ENCODE measurements at places on chromosomes 13 and 19.

GRCh38 chr19:30423481-30423880 is 51.3 kb downstream of the ZNF536 start:
- no peak for DNase-seq

DNA sequence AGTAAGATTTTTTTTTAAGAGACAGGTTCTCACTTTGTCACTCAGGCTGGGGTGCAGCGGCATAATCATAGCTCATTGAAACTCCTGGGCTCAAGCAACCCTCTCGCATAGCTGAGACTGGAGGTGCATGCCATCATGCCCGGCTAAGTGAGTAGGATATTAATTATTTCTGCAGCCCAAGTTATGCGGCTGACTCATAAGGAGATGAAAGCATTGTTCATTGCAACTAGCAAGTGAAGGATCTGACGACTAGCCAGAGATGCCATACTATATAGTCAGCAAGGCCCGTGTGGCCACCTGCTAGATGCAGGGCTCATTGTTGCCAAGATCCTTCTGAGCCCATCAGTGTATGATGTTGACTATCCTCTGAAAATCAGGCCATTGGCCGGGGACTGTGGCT is 45.2 kb downstream of the ABCC4 start:
- DNase-seq = no peak

DNA sequence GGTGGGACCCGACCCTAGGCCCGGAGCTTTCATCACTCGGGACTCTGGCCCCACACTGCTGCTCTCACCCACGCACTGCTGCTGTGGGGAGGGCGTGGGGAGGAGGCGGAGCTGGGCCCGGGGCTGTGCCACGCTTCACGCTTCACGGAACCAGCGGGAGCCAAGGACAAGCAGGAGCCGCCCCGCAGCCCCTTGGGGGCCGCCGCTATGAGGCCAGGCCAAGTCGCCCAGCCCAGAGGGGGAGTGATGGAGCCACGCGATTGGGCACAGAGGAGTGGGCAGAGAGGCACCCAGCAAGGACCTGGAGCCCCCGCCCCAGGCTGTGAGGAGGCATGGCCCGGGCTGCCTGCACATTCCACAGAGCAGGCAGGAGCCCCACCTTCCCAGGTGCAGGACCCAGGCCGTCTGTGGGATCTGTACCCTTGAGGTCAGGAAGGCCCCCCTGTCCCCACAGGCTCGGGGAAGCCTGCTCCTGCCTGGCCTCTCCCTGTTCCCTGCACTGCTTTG is 10.2 kb upstream of the SUPT20H start:
- DNase-seq = no peak

GRCh38 chr13:27349458-27349857 is 75.0 kb upstream of the GTF3A start:
- DNase-seq = no peak

DNA sequence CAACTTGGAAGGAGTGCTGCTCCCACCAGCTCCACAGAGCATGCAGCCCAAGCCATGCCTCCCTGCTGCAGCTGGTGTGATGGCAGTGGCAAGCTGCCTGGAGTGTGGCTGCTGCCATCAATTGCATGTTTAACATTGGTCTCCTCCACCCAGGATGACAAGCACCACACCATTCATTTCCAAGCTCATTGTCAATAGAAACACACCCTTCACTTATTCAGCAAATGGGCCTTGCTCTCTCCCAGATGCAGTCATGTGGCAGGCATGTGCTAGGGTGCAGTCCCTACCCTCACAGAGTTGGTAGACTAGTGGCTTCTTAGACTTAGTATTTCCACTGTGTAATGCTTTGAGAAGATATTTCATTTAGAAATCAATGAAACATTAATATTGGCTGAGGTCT is 70.8 kb upstream of the FGF14 start:
- DNase-seq = no peak

DNA sequence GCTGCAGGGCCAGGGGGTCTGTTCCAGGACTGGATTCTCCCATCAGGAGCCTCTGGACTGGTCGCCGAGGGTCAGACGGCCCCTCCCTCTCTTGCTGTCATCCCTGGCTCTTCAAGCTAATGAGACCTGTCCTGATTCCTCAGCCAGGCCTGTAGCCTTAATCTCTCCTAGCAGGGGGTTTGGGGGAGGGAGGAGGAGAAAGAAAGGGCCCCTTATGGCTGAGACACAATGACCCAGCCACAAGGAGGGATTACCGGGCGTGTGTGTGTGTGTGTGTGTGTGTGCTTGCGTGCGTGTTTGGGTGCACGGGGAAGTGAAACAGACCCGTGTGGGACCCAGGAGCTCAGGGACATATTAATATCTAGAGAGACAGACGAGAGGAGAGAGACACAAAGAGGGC is 1.9 kb upstream of the CRX start:
- no peak for DNase-seq

DNA sequence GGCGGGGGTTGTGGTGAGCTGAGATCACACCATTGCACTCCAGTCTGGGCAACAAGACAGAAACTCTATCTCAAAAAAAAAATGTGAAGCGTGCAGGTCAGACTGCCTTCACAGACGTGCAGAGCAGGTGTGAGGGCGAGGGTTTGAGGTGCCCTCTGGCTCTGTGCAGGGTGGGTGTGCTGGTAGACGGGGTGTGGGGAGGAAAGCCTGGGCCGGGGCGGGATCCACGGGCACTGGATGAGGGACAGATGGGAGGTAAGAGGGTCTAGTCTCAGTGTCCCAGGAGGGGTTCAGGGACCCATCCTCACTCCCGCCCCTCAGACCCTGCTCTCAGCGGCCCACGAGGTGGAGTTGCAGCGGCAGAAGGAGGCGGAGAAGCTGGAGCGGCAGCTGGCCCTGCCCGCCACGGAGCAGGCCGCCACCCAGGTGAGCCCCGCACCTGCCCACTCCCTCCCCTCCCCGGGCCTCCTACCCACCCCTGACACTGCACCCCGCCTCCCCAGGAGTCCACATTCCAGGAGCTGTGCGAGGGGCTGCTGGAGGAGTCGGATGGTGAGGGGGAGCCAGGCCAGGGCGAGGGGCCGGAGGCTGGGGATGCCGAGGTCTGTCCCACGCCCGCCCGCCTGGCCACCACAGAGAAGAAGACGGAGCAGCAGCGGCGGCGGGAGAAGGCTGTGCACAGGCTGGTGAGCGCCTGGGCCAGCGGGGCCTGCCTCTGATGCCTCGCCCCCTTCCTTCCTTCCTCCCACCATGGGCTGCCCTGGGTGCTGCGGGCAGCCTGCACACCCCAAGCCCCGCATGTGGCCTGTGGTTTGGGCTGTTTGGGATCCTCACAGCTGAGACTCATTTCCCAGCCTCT is 9.1 kb downstream of the NOP53 start:
- DNase-seq = no peak

DNA sequence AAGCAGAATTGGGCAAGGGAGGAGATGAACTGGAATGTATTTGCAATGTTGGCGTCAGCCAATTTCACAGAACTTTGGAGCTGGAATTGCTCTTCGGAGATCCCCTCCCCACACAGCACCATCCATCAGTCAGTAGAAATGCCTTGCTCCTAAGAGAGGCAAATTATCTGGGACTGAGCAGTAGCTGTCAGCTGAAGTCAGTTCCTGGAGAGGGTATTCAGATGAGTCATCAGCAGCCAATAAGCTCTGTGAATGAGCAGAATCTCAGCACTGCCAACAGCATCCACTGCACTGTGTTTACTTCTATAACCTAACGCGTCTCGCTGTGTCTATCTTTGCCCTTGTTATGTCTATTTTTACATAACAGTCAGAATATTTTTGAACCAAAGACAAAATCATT is 213.7 kb downstream of the SLITRK5 start:
- DNase-seq = no peak

DNA sequence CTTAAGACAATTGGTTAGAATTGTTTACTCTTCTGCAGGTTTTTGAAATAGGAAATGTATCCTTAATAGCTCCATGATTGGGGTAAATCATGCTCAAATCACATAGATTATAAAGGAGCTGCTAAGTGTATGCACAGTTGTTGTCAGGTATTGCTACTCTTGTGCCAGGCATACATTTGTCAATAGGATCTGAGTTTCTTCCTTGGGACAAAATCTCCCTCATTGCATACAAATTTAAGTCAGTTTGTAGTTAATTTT is 109.3 kb upstream of the MLNR start:
- no peak for DNase-seq

GRCh38 chr13:99704390-99704789 is 203.1 kb downstream of the TM9SF2 start:
- DNase-seq = no peak

GRCh38 chr13:23842406-23842805 is 46.8 kb downstream of the MIPEP start:
- DNase-seq = no peak

DNA sequence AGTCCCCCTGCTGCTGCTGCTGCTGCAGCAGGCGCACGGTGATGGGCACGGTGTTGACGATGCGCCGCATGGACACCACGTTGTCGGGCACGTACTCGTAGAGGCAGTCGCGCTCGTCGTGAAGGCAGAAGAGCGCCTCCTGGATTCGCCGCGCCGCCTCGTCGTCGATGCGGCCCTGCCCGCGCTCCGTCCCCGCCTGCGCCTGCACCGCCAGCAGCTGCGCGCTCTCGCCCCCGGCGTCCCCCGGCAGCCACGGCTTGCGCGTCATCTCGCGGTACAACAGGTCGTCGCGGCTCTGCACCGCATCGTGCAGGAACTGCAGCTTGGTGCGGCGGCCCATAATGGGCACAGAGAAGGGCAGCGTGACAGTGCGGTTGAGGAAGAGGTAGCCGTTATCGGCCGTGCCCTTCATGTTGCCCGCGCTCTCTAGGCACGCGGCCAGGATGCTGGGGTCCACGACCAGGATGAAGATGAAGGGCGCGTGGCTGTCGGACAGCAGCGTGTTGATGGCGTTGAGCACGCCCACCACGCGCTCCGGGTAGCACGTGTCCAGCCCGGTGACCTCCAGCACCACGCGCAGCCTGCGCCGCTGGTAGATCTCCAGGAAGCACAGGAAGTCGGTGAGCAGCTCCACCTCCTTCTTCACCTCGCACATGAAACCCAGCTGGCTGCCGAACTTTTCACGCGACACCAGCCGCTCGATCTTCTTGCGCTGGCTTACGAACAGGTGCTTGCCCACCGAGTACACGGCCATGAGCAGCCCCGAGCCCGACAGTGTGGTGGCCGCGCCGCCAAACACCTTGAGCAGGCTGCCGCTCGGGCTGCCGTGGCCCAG is 8.1 kb downstream of the NKPD1 start:
- DNase-seq = peak; percentile 34

- no peak for DNase-seq
Measured at GRCh38 chr19:51503896-51504295, 2.3 kb upstream of the SIGLEC12 start.

DNA sequence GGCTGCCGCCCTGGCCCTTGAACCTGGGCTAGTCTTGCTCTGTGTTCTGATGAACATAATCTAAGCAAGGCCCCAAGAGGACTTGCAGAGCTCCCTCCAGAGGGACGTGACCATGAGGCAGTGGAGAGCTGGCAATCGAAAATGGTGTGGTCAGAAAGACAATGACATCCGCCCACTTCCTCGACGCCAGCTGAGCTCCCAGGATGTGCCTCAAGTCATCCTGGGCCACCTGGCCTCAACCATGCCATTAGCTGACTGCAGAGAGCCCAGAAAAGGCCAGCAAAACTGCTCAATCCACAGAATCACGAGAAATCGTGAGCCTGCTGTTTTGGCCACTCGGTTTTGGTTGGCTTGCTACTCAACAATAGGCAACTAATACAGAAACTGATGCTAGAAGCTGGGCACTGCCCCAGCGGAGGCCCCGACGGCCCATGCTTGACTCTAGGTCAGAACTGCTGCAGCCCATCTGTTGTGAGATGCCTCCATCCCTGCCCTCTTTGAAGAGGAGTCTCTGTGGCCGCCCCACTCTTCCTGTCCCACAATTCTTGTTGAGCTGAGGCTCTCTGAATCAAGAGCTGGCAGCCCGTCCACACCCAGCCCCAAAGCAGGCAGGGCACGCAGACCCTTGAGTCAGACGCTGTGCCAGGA is 53.3 kb downstream of the STK24 start:
- DNase-seq = no peak

- no peak for DNase-seq
Measured at GRCh38 chr19:33859016-33859415, 62.3 kb downstream of the KCTD15 start.

- DNase-seq = no peak
Measured at GRCh38 chr13:59269476-59269875, 894.3 kb downstream of the DIAPH3 start.

DNA sequence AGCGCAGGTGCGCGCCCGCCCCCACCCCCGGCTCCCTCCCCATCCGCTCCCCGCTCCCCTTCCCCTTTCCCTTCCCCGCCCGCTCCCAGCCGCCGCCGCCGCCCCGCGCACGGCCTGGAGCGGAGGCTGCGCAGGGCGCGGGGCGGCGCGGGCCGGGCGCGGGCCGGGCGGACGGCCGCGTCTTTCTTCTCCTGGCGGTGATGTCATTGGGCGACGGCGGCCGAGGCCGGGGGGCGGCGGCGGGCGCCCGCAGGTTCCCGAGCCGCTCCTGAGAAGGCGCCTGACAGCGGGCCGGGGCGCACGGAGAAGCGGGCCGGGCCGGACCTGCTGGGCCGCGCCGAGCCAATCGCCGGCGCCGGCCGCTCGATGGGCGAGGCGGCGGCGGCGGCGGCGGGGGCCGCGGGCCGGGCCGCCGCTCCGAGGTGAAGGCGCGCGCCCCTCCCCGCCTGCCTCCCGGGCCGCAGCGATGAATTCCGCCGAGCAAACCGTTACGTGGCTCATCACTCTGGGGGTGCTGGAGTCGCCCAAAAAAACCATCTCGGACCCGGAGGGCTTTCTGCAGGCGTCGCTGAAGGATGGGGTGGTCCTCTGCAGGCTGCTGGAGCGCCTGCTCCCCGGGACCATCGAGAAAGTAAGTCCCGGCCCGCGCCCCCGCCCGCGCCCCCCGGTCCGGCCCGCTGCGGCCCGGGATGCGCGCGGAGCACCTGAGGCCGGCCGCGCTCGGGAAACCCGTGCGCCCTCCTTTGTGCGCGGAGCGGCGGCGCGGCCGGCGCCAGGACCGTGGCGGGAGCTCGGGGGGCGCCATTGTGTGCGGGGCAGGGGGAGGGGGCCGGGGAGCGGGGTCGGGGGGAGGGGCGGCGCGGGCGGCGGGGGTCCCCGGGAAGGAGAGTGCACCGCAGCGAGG is at the start of gene ARHGEF7:
Gene ARHGEF7, plus strand, starts transcription at position 250 of the 904 bp plus-strand sequence. Its CDS starts 217 bp downstream, at position 467.
- DNase-seq = no peak

DNA sequence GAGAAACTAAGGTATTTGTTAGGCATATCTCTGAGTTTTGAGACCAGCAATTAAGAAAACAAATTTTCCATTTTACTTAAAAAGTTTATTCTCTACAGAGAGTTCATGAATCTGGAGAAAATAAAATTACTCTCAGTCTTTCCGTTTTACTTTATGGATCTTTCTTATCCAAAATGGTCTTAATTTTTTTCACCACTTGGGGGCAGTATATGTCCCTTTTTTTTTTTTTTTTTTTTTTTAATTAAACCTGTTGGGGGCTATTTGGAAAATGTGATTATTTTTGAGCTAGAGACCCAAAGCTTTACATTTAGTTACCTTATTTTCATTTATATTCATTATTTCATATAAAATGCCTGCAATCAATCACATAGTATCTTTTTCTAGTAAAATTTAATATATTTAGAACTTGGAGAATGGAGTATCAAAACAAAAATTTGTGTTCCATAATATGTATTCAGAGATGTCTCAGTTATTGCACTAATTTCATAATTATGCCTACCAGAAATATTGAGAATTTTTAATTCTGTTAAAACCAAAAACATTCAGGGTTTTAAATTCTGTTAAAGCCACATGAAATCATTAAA is 27.1 kb downstream of the PIBF1 start:
- no peak for DNase-seq

All from stimulated activated CD8-positive, alpha-beta memory T cell treated with anti-CD3 and anti-CD28 coated beads, Interleukin-4, amount 100 ng/mL, for 4 hours (primary cell).